GM12865 (cell line): ENCODE measurements at places on chromosomes 12 and 14.

DNA sequence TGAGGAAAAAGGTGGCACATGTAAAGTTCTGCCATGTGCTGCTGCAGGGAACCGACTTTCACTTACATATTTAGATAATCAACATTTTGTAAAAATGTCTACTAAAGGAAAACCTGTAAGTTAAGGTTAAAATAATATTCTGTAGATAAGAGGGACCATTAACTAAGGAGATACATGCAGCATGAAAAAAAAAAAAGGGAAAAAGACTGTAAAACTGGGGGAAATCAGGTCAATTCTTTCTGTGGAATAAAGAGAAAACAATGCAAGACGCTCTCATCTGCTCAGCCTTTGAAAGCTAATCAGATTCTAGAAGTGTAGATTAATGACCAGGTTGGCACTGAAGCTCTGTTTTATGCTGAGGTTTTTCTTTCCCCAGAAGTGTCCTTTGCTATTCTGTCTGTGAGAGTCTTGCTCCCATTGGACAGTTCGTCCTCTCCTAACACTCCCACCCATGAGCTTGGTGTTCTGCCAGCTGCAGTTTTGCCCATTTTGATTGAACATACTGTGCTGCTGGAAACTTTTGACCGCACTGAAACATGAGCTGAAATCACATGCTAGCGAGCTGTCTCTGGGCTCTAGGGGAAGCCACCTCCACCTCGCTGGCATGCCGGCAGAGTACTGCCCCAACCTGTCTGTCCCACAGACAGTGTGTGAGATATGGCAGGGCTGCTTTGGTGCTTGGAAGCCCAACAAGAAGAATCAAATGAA is 39.7 kb downstream of the PPTC7 start:
- peak; percentile 74 for DNase-seq

- no peak for DNase-seq
Measured at GRCh38 chr12:79183926-79184325, 319.4 kb downstream of the SYT1 start.

DNA sequence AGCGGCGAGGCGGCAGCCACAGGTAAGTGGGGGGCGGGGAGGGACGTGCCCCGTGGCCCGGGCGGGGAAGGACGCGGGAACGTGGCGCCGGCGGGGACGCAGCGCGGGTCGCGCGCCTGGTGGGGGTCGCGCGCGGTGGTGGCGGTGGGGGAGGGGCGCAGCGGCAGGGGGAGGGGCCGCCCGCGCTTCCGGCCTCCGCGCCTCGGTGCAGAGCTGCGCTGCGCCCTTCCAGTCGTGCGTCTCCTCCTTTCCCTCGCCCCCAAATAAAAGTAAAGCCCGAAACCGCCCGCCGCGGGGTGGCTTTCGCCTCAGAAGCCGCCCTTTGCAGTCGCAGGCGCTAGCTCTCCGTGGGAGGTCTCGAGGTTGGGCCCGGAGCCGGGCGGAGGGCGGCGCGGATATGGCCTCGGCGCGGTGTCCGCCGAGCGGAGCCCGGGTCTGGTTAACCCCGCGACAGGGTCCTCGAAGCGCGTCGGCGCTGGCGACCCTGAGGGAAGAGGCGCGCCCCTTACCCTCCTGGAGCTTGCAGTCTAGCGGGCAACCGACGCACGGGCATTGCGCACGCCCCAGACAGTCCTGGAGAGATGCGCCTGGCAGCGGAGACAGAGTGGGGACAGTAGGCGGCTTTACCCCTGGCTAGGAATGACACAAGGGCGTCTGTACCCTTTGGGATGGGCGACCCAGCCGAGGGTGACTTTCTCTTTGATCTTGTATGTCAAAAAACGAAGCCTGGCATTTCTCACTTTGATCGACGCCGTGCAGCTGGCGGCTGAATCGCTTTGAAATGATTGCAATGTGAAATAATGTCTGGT is 589 bp downstream of the ATF1 start:
- DNase-seq: peak; percentile 50

DNA sequence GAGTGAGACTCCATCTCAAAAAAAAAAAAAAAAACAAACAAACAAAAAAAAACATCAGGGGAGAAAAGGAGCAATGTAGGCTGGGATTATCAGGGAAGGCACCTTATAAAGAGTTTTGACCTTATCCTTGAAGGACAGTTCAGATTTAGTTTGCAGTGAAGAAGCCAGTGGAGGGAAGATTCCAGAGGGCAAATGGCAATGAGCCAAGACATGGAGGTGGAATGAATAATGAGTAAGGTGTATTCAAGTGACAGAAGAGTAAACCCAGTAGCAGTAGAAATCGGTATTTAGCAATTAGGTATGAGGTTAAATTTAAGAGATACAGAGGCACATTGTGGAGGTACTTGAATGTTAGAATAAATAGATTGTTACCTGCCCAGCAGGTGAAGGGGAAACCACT is 2.2 kb upstream of the DUSP16 start:
- DNase-seq: no peak

DNA sequence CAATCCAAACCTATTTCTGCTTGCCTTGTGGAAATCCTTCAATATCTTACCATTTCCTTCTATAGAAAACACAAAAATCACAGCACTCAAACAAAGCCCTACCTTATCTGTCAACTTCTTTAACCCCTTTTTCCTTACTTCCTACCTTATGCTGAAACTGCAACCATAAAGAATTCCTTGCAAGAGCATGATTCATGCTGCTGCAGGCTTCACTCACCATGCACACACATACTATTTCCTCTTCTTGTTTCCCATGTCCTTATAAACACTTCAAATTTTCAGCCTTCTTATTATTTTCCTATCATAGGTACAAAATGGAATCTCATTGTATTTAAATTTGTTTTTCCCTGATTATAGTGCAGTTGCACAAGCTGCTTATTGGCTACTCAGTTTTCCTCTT is 23.3 kb downstream of the LMNTD1 start:
- DNase-seq: no peak
